ENCODE measurements at places on chromosomes 11 and 22.
A peak's percentile ranks its signal among the peaks of the same experiment; 100 is the strongest.

DNA sequence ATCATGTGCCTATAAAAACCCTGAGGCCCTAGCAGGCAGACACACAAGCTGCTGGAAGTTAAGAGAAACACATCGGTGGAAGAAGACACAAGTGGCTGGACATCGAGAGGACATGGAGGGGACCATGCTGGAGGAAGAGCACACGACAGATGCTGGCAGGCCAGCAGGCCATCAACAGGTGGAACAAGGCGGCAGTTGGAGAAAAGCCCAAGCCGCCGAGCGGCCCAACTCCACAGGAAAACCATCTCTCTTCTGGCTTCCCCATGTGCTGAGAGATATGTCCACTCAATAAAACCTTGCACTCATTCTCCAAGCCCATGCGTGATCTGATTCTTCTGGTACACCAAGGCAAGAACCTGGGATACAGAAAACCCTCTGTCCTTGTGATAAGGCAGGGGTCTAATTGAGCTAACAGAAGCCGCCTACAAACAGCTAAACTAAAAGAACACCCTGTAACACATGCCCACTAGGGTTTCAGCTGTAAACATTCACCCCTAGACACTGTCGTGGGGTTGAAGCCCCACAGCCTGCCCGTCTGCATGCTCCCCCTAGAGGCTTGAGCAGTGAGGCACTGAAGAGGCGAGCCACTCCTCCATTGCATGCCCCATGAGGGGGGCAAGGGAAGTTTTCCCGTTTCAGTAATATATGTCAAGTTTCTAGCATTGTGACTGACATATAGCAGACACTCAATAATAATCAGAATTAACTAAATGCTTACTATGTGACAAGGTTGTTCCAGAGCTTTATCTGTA is 39.0 kb upstream of the MMP20 start:
- DNase-seq = no peak

GRCh38 chr11:78423241-78423640 is 5.6 kb upstream of the GAB2 start:
- DNase-seq = no peak

DNA sequence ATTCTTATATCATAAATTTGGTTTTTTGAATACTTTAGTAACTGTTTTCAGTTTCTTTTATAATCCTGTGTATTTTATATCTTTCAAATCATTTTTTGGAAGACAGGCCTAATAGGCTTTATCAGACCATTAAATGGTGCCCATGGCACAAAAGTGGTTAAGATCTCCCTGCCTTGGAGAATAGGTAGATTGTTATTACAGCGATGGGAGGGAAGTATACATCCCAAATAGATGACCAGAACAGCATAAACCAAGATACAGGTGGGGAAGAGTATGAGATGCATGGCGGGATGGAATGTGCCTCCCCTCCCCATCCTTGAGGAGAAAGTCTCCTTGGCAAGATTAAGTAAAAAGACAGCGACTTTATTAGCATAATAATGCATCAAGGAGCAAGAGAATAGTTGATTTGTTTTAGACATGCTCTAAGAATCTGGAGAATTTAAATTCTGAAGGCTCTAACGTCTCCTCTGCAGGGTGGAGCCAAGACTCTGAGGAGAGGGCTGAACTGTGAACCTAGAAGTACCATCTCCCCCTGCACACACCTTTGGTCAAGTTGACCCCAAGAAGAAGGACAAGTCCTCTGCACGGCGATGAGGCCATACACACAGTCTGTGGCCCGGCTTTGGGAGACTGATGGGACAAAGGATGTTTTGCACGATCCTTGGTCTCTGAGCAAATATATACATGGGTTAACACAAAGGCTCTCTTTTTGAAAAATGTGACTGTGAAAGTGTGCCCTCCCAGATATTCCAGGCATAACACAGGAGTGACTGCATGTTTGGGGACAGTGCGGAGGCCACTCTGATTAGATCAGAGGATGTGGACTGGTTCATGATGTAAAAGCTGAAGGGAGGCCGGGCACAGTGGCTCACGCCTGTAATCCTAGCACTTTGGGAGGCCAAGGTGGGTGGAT is 61.1 kb upstream of the SLC35C1 start:
- no peak for DNase-seq

DNA sequence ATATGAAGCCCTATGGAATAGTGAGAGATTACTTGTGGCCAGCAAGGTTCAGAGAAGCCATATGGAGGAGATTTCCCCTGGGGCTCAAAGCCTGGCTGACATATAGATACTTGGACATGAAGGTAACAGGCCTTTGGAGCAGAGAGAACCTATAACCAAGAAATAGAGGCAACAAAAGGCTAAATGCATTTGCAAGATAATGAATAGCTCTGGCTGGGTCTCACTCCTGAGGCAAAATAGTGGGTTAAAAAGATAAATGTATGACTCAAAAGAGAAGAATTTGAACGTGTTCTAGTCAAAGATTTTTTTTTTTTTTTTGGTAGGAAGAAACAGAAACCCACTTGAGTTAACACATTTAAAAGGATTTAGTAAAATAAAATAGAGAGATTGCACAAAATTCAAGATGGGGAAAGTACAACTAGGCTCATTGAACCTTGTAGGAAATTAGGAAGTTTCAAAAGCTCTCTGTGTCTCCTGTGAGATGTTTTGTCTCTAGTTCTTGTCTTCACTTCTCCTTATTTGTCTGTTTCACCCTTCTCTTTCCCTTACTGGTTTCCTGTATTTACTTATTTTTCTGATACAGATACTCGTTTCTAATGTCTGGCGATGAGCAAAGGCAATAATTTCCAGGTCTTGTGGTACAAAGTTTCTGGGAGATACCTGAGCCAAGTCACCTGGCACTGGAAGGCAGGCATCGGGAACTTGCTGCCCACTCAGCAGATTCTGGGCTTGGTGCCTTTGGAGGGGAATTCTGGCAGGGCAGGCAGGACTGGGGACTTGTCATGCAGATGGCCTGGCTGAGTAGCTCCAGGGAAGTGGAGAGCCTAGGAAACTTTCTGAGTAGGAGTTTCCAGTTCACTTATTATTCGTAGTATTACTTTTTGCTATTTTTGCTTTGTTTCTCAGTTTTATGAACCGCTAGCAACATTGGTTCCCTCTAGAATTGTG is 49.2 kb upstream of the SESN3 start:
- no peak for DNase-seq

GRCh38 chr11:73760135-73760678 is 667 bp downstream of the RAB6A start:
- DNase-seq = peak; percentile 20

DNA sequence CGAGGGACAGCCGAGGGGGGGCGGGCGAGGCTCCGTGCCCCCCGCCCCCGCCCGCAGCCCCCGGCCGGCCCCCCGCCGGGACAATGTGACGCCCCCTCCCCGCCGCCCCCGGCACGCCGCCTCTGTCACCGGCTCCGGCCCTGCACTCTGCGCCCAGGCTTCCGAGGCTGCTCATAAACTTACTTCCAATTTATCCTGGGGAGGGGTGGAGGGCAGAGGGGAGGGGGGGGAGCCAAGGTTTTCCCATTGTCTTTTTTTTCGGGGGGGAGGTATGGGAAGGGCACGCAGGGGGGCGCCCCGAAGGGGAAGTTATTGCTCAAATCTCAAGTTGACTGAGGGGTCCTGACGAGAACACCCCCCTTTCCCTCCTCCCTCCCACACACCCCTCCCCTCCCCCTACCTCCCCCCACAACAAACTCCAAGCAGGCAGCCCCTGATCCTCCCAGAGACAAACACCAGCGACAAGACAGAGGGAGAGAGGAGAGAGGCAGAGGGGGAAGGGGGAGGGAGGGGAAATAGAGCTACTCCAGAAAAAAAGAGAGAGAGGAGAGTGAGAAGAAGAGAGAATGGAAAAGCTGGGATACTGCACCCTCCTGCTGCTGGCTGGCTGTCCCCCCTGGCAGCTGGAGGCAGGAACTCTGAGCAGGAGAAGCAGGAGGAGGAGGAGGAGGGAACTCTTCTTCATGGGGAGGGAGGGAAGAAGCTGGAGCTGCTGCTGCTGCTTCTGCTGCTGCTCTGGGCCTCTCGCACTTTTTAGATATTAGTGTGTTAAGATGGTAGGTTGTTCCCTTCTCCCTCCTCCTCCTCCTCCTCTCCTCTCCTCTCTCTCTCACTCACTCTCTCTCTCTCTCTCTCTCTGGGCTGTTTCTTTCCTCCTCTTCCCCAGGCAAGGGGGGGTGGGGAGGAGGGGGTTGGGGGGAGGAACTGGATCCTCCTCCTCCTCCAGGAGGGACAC is 631 bp downstream of the PHF21A start:
- no peak for DNase-seq

DNA sequence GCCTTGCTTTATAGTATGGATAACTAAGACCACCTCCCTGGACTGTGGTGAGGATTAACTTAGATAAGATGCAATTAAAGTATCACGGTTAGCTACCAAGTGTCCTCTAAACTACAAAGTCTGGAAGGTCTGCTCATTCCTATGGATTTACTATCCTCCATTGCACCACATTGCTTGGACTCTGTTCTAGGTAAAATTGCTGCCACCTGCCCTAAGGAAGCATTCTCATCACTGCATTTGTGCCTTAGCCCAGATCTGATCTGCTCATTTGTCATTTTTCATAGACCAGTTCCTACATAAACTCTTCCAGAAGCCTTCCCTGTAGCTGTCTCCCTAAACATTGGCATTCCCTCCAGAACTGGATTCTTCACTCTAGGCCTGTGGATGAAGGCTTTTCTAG is 380.0 kb downstream of the INSC start:
- DNase-seq = no peak

- DNase-seq = no peak
These were observed 62.0 kb downstream of the CCDC34 start for GRCh38 chr11:27300974-27301373.

GRCh38 chr11:11894486-11894885 is 52.7 kb downstream of the USP47 start:
- DNase-seq = no peak

GRCh38 chr11:116073854-116074837 is 569.9 kb upstream of the CADM1 start:
- no peak for DNase-seq

All from foreskin fibroblast (primary cell).